Lower leg skin (tissue), 4 donors: ENCODE measurements at places on chromosomes 2 and 18.

- DNase-seq = no peak
Observed at GRCh38 chr2:7934476-7934875, 747.4 kb upstream of the ID2 start.

DNA sequence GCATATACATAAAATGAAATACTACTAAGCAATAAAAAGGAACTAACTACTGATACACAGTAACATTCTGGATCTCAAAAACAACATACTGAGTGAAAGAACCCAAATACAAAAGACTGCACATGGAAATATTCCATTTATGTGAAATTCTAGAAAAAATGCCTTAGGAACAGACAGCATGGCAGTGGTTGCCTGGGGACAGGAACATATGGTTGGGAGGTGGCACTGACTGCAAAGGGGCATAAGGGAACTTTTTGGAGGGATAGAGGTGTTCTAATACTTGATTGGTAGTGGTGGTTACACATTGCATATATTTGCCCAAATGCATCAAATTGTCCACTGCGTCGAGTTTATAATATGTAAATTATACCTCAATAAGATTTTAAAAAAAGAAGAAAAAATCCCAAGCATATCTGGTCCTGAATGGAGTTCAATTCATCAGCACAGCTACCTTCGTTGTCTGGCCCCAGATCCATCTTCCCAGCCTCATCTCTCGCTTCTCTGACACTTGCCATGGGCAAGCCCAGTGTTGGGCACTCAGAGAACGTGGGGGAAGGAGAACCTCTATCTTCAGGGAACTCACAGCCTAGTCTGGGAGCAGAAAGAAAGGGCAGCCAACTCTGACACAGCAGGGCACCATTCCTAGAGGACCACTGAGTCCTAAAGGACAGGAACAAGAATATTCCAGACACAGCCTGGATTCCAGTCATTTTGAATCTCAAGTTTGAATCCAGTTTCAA lies 8.6 kb upstream of the SMAD4 start:
- no peak for DNase-seq

DNA sequence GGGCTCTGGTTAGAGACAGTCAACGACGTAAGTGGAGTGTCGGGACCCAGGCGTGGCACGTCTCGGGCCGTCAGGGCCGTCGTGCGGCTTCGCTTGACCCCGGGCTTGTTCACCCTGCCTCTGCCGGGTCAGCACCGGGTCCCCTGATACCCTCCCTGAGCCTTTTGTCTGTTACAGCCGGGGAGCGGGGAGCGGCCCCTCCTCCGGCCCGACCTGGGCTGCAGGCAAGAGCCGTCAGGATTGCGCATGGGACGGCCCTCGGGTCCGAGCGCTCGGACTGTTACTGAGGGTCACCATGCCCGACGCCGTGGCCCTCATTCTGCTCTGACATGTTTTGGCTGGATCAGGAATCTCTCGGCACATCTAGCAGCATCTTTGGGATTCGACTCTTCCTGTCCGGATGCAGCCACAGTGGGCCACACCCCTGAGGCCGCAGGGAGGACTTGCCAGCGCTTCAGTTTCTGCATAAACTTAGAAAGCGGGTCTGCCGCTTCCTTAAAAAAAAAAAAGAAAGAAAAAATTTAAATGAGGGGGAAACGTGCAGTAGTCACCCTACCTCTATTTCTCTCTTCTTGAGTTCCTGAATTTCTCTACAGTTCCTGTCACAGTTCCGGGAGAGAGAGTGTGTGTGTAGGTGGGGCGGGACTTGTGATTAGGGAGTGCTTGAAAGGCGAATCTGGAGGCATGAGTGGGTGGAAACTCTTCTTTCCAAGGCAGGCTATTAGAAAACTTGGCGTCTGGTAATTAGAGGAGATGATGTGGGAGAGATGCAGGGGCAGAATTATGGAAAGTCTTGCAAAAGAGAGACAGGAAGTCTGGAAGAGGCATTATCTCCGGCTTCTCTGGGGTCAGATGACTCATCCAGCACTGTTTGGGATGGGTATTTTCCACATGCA lies 909 bp downstream of the TMEM87B start:
- peak; percentile 80 for DNase-seq

DNA sequence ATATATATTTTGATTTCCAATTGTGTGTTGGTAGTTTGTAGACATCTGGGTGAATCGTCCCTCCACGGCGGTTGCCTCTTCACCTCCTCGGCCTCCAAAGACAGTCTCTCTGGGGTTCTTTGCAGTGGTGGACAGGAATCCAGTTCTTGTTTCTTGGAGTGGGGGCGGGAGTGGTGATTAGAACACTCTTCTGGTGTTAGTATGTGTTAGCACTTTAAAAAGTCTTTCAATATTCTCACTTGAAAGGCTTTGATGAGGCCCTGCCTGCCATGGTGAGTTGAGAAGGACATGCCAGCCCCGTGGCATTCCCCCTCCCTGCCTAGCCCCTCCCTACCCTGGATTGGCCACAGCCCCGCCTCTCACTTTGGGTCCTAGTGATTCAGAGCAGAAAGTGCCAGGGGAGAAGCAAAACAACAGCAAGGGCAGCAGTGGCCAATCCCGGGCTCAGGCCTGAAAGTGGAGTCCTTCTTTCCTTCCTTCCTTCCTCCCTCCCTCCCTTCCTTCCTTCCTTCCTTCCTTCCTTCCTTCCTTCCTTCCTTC lies 316.8 kb upstream of the HS6ST1 start:
- peak; percentile 32 for DNase-seq

DNA sequence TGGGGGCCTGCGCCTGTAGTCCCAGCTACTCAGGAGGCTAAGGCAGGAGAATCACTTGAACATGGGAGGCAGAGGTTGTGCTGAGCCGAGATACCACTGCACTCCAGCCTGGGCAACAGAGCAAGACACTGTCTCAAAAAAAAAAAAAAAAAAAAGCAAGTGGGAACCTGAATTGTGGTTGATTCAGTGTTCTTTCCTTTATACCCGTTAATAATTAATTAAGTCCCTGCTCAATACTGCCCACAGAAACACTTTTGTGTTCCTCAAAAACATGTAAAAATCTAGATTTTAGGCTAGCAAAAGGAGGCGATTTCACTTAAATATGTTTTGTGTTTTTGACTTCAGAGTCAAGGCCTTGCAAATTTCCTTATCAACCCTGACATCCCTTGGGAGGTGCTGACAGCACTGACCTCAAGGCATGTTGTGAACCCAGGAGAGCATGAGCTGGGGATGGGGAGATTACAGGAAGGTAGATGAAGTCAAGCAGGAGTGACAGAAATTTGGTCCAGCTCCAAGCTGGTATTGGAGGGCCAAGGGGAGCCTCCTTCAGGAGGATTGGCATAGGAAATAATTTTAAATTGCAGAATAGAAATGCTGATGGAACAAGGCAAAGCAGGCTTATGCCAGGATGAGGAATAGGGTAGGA lies 89.0 kb upstream of the PNPT1 start:
- DNase-seq = no peak
